CD4-positive, alpha-beta T cell treated with Interleukin-21 for 1 hour (primary cell): ENCODE measurements at places on chromosomes 3 and 15.

DNA sequence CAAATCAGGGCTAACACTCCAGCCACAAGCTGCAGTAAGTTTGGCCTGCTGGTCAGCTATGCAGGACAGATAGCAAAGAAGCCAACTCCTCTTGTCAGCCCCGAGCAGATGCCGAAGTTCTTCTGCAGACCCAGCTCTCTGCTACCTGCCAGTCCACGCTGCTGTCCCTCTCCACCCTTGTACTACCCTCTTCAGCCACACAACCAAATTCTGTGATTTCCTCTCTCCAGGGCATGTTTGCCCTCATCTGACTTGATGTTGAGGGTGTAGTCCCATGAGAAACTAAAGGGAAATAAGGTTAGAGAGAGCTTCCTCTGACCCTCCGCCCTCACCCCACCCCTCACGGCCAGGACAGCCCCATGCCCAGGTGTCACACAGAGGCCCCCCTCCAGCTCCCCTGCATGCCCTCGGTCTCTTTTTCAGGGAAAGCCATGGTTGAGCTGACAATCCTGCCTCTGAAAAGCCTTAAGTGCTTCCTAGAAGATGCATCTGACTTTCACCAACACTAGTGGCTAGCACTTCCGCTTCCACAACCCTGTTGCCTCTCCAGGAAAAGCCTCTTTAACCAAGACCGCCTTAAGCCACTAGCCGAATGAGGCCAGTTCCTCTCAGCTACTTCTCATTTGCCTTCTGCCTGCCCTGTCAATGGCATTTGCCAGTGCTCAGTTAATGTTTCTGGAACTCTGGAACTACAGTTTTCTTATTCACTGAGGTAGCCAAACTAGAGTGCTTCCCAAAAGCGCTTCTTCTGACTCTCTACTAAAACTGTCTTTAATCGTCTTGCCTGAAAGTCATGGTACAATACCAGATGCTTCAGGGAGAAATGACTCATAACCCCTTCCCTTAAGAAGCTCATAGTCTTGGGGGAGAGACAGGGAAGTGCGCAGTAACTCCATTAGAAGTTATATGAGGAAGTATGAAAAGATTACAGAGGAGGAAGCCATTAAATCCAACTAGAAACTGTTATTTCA lies 300.4 kb upstream of the STT3B start:
- DNase-seq: no peak

- DNase-seq: no peak
Measured at GRCh38 chr15:36161771-36162212, 417.6 kb upstream of the CDIN1 start.

DNA sequence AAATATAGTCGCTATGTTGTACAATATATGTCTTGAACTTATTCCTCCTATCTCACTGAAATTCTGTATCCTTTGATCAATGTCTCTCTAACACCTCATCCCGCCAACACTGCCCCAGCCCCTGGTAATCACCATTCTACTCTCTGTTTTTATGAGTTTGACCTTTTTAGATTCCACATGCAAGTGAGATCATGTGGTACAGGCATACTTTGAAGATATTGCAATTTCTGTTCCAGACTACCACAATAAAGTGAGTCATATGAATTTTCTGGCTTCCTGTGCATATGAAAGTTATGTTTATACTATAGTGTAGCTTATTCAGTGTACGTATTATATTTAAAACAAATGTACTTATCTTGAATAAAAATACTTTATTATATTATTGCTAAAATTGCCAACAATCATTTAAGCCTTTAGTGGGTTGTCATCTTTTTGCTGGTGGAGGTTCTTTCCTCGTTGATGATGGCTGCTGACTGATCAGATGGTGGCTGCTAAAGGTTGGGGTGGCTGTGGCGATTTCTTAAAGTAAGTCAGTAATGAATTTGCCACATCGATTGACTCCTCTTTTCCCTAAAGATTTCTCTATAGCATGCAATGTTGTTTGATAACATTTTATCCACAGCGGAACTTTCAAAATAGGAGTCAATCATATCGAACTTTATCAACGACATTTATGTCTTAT lies 257.2 kb downstream of the NFKBIZ start:
- peak; percentile 7 for DNase-seq

GRCh38 chr15:88563638-88564037 lies 17.2 kb upstream of the DET1 start:
- DNase-seq: no peak

GRCh38 chr15:59338414-59338813 lies 34.3 kb downstream of the MYO1E start:
- no peak for DNase-seq

- no peak for DNase-seq
Measured at GRCh38 chr3:144409319-144409718, 437.7 kb downstream of the DIPK2A start.

GRCh38 chr3:165545059-165545458 lies 292.2 kb downstream of the BCHE start:
- DNase-seq: no peak

DNA sequence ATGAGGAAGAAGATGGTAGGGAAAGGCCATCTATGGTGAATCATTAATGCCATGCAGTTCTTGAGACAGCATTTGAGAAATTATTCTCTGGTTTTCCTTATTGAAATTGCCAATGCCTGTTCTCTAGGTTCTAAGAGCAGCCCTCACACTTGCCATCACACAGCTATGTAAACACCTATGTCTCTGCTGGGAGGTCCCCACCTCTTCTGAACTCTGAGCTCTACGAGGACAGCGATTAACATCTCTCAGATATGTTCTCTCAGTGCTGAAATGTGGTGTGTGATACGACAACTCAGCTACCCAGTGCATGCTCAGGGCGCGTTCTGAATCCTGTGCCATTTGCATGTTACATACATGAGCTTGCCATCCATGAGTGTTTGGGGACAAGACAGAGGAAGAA lies 131.3 kb upstream of the CTDSPL start:
- no peak for DNase-seq

DNA sequence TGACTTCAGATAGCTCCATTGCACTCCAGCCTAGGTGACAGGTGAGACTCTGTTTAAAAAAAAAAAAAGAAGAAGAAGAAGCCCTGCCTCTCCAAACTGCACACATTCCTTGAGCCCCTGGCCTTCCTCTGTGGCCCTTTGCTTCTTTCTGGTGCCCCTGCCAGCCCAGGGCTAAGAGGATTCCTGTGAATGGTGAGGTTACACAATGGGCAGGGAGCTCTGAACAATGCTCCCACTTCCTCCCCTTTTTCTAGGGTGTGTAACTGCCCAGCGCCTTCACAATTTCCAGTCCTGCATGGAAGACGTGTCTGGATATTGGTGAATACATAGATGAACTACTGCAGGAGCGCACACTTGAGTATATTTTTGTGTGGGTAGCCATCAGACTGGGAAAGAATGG lies 3.6 kb upstream of the AMOTL2 start:
- no peak for DNase-seq

DNA sequence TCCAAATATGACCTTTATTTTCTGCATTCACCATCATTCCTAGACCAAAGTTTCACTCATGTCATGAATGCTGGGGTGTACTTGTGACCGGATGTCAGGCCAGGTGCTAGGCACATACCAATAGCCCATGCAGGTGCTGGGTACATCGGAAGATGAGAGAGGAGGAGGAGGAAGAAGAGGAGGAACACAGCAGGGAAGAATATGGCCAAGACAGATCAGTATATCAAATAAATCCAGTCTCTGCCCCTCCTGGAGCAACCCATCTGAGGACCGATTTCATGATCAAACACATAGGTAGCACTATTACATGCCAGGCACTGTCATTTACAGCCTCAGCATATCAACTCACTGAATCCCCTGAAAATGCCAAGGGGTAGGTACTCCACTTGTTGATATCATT lies 3.0 kb upstream of the WNT7A start:
- no peak for DNase-seq

DNA sequence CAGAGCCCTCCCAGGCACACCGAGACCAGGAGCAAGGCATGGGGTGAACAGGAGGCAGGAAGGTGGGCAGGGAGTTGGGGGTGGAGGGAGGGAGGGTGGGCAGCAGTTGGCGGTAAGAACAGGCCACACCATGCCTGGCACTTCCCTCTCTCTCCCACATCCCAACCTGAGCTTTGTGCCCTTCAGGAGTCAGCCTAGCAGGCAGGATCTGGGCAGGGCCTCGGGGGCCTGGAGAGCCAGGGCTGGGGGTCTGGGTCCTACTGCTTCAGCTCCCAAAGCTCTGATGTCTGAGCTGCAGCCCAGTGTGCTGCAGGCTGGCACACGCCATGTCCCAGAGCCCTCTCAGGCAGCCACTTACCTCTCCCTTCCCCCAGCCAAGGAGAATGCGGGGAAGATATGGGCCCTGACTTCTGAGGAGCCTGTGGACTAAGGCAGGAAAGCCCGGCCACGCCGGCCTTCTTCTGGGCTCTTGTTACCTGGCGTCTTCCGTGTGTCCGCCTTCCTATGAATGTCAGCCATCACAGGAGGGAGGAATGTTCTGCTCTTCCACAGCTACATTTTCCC lies 2.9 kb upstream of the MYL3 start:
- DNase-seq: no peak

DNA sequence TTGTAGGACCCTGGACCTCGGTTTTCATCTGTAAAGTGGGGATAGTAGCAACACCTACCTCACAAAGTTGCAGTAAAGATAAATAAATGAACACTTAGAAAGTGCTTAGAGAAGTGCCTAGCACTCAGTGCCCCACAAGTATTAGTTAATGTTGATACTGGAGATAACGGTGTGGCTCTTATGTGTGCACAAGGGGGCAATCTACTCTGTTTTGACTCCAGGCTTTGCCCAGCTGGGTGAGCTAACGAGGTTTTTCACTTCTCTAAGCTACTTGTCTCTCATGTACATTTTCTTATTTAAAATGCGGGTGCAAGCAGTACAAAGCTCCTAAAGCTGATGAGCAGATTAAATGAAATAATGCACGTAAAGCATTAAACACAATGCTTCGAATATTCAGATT lies 193.5 kb upstream of the ICE2 start:
- peak; percentile 38 for DNase-seq

DNA sequence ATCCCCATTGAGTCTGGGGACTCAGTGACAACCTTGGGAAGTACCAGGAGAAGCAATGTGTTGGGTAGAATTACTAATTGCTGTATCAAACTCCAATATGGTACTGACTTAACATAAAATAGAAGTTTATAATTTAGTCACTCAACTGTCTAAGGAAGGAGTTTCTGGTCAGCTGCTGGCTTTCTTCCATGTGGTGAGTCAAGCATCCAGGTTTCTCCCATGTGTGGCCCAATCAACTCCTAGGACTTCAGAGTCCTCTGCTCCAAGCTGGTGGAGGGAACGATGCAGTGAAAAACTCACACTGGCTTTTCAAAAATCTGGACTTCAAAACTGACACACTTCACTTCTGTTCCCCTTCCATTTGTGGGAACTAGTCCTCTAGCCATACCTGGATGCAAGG lies 25.2 kb downstream of the WNT5A start:
- no peak for DNase-seq

DNA sequence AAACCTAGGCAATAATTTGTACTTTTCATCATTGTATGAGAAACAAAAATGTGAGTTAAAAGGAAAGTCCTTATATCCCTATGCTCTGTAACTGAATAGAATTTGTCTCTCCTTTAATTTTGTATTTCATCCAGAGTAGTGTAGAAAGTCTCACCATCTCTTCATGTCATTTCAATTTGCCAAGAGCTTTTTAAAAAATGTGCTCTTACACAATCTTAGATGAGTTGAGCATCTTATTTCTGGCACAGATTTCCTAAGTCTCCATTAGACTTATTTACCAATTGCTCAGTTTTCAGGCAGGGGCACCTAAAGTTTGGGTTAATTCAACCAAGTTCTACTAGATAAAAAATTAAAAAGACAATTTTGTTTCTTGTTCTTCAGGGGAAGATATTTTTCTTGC lies 201.5 kb upstream of the RBMS3 start:
- DNase-seq: no peak

DNA sequence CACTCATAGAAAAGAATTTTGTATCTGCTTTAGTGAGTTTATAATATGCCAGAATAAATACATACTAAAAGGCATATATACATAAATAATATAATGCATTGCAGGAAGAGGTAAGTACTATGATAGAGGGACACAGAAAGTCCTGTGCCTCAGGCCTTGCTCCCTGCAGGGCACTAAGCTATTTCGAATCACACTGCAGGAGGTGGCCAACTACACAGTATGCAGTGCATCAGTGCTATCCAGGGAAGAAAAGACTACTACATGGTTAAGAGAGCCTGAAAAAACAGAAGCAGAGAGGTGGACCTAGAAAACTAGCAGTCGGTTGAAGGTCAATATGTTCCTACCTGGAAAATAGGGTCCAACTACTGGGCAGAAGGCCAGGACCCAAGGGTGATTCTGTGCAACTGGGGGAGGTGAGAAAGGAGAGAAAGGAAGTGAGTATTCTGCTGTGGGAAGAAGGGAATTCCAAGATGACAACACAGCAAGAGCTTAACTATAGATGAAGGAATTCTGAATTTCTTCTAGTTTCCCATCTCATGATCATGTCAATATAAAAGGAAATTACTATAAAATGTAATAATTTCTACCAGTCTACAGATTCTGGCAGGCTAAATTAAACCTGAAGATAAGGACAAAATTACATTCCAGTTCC lies 218.0 kb downstream of the ZBTB20 start:
- DNase-seq: no peak

- no peak for DNase-seq
Measured at GRCh38 chr3:114634635-114635034, 340.8 kb downstream of the TIGIT start.

GRCh38 chr3:25938566-25939325 lies 148.9 kb downstream of the OXSM start:
- no peak for DNase-seq

GRCh38 chr3:105545051-105545450 lies 178.3 kb downstream of the ALCAM start:
- DNase-seq: no peak

GRCh38 chr15:40806672-40807027 lies 239 bp upstream of the ZFYVE19 start:
- no peak for DNase-seq

DNA sequence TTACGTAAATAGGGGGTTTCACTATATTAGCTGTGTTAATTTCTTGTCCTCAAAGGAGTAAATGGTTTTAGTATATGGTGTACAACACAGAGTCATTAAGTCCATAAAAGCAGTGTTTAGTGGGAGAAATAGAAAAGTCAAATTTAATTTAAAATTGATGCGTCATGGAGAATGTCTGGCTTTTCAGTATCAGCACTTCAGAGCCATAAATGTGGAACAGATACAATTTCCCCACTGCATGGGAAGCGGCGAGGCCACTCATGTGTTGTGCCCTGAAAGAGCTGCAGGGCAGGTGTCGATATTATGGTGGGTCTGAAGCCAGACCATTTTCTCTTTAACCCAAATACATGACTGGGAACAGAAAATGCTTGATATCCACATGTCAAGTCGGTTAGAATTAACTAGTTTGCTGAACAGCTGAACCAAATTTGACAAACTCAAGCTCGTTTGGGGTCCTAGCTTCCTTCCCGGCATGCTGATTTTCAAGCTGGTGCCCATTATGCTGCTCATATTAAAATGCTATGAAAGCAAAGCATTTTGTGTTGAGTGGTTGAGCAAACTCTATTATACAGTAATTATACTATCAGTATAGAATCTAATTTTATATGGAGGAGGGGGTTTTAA lies 364.6 kb upstream of the TBL1XR1 start:
- no peak for DNase-seq
